Chondrocyte (in vitro differentiated cells): ENCODE measurements at places on chromosomes 3 and 15. TPM values are rescaled to one million over a fixed set of nuclear protein-coding genes. Genes with fewer than 3 reads are reported as not detected.

Gene WDR72
- total RNA-seq, result 0.17 TPM in 1 of 3 replicates, not detected in the others

GRCh38 chr15:47570451-47570850, 146.9 kb upstream of the SEMA6D start:
- H3K27me3 ChIP-seq, result no peaks in the 10 kb centered on the region
- H3K4me1 ChIP-seq, result peaks cover 20% of the 10 kb centered on the region
- H3K27ac ChIP-seq, result no peak overlapping the region
- no peak overlapping the region for H3K4me3 ChIP-seq
- no peak for DNase-seq
- H3K36me3 ChIP-seq, result no peaks in the 10 kb centered on the region

DNA sequence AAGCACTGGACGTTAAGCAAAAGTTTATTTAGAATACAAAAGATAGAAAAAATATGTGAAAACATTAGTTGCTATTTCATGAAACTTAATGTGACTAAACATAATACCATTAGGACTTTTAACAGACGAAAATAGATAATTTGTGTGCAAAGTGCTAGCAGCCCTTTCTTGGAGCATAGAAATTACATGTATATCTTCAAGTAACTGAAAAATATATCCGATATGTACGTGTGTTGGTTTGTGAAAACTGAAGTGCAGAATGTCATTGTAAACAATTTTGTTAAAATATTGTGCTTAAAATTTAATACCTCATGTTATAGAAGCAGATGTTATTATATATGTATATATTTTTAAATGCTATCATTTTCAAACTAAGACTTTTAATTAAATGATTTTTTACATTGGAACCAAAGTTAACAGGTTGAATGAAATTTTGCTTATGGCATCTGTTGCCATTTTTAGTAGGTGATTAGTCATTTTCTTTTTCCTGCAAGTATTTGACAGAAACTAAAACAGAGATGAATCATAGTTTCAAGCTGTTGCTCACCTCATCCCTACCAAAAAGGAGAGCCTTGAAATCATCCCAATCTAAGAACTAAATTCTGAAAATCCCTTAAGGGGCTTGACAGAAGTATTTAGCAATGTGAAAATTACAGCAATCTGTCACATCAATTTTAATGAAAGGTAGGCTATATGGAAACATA, 334.8 kb downstream of the NAALADL2 start:
- H3K27me3 ChIP-seq, result no peaks in the 10 kb centered on the region
- H3K4me3 ChIP-seq, result no peak overlapping the region
- DNase-seq, result no peak
- H3K36me3 ChIP-seq, result peaks cover 4% of the 10 kb centered on the region

DNA sequence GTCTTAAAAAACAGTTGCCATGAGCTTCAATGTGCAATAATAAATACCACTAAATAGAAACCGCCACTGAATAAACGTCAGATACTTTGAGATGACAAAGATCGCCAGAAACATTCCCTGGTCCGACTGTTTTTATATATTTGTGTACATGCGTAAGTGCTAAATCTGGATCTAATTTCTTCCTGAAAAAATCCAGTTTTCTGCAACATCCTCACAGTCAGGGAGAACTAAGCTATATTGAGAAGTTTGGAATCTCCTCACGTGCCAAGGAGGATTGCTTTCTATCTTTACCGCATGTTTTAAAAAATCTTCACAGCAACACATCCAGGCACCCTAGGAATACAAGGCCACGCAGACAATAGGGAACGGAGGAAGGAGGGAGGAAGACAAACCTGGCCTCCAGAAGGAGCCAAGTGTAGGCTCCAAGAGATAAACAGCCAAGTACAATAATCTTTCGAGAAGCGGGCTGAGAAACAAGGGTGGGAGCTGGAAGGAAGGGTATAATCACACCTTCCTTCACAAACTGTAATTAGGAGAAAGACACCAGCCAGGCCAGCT, 5.7 kb downstream of the VGLL4 start:
- H3K4me3 ChIP-seq, result peak overlapping the region; percentile 95
- H3K27ac ChIP-seq, result peak overlapping the region; percentile 99
- H3K4me1 ChIP-seq, result peaks cover 85% of the 10 kb centered on the region
- H3K27me3 ChIP-seq, result no peaks in the 10 kb centered on the region
- no peak for DNase-seq
- peaks cover 12% of the 10 kb centered on the region for H3K36me3 ChIP-seq

Gene GMNC
- total RNA-seq, result 0.05 to 0.29 TPM in 2 of 3 replicates, not detected in the other

Gene TM4SF4
- total RNA-seq, result not detected in 3 replicates

Gene STRA6
- 4.9 to 12.7 TPM (median 5.4 TPM) in 3 replicates for total RNA-seq

Gene RPN1
- 209 to 293 TPM (median 213 TPM) in 3 replicates for total RNA-seq

DNA sequence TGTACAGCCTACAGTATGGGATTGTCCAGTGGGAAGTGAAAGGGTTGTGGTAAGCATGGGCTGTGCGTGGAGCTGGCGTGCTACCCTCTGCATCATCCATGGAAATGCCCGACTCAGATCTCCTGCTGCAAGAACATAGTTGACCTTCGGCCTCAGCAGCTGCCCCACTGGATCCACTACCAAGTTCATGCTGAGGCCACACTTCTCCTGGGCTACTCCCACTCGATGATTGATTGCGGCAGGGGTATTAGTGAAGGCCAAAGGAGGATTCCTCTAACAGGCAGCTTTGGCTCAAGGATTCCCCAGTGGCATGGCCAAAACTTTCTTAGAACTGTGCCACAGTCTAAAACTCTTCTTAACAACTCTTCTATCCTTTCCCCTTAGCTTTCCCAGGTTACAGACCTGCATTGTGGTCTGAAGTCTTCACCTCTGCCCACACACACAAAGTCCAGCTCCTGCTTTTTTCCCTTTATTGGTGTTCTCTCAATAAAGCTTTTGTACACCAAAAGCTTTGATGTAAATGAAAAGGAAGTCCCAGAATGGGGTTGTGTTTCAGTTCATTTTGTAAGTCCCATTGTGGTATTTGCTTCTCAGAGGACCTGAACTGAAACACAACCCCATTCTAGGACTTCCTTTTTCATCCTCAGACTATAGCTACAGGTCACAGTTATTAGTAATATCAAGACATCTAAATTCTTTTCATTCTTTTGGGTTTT, 4.9 kb upstream of the TBC1D5 start:
- no peak overlapping the region for H3K4me3 ChIP-seq
- no peaks in the 10 kb centered on the region for H3K36me3 ChIP-seq
- H3K27me3 ChIP-seq, result no peaks in the 10 kb centered on the region

DNA sequence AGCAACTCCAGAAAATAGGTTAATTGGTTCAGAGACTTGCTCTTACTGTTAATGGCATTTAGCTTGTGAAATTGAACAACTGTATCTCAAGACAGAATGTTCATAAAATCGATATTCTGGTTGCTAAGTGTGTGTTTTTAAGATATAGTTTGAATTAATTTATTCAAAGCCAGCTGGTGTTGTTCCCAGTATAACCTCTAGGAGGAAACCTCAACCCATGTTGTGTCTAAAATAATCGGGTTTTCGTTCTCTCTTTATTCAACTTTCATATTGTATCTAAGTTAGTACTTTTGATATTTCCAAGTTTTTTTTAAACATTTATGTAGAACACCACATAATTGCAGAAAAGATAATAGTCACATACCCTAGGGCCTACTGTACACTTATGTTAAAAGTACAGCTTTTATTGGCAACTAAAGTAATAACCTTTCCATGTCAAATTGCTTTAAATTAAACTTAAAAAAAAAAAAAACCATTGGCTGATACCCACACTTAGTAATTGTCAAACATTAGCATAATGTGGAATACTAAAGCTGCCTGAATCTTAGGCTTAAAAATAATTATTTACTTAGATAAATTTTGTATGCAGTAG, 90.9 kb downstream of the SAMMSON start:
- no peak for DNase-seq
- no peak overlapping the region for H3K27ac ChIP-seq
- no peak overlapping the region for H3K4me3 ChIP-seq
- peaks cover 20% of the 10 kb centered on the region for H3K27me3 ChIP-seq
- H3K36me3 ChIP-seq, result no peaks in the 10 kb centered on the region
- no peaks in the 10 kb centered on the region for H3K4me1 ChIP-seq

Gene MYLK
- total RNA-seq, result 319 to 405 TPM (median 393 TPM) in 3 replicates

Gene B3GALNT1
- total RNA-seq, result 14.1 to 24.8 TPM (median 22.0 TPM) in 3 replicates

GRCh38 chr3:193996221-193996620, 139.7 kb upstream of the HES1 start:
- H3K36me3 ChIP-seq, result peaks cover 4% of the 10 kb centered on the region
- H3K4me3 ChIP-seq, result no peak overlapping the region
- DNase-seq, result no peak

DNA sequence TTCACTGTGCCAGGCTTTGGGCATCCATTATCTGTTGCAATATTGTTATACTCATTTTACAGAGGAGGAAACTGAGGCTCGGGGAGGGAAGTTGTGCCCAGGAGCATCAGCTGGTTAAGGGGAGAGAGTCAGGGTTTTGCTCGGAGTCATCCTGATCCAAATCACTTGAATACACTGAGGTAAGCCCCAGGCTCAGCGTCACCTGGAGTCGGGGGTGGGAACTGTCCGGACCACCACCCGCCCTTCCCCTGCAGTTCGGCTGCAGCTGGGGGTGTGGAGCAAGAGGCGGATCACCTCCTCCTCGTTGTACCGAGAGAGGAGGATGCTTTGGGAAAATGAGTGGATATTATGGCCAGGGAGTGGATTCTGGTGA, 646 bp downstream of the HRH1 start:
- H3K36me3 ChIP-seq, result peaks cover 2% of the 10 kb centered on the region
- peak overlapping the region; percentile 82 for H3K27ac ChIP-seq
- no peaks in the 10 kb centered on the region for H3K27me3 ChIP-seq
- H3K4me1 ChIP-seq, result peaks cover 49% of the 10 kb centered on the region
- no peak for DNase-seq
- H3K4me3 ChIP-seq, result peak overlapping the region; percentile 88
